ENCODE measurements at places on chromosomes 1 and 21.
A peak's percentile ranks its signal among the peaks of the same experiment; 100 is the strongest.

- no peak for DNase-seq
Observed at GRCh38 chr1:37021502-37021901, 12.8 kb downstream of the GRIK3 start.

GRCh38 chr1:30599721-30600120 is 123.7 kb downstream of the MATN1 start:
- no peak for DNase-seq

DNA sequence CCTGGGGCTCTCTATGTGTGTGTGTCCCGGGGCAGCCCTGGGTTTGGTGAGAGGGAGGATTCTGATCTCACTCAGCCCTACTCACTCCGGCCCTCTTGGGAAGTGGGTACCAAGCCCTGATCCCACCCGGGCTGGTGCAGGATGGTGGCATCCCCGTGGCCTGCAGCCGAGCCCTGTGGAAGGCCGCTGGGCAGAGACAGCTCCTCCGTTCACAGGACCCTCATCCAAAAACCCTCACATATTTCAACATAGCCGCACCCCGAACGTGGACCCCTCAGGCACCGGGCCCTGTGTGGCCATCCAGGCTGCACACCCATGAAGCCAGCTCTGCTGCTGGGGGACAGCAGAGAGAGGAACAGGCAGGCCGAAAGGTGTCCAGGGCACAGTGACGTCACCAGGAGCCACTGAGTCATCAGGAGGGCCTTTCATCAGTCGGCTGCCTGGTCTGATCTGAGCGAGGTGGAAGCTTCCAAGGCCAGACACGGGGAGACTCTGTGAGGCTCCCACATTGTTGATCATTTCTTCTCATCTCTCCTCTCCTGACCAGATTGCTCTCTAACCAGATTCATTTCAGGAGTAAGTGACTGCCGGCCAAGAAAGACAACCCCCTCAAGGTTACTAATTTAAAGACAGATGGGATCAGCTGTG is 16.2 kb upstream of the GPR157 start:
- no peak for DNase-seq

DNA sequence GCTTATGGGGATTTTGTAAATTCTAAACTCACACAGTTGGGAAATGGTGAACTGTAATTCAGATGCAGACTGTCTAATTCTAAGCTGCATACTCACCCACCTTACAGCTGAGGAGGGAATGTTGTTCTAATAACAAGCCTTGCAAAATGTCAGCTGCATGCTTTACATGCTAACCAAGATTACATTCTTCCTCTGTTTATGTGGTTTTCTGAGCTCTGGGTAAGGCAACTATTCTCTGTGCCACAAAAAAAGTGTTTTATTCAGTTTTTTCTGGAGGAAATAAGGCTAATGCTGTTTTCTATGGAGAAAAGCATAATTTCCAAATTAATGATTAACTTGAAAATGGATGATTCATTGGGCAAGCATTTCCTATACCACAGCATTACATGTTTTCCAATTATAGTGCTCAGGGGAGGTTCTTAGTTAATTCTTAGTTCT is 64.9 kb downstream of the RGS13 start:
- DNase-seq = no peak

- no peak for DNase-seq
Observed at GRCh38 chr1:203055161-203055799, 29.0 kb downstream of the PPFIA4 start.

DNA sequence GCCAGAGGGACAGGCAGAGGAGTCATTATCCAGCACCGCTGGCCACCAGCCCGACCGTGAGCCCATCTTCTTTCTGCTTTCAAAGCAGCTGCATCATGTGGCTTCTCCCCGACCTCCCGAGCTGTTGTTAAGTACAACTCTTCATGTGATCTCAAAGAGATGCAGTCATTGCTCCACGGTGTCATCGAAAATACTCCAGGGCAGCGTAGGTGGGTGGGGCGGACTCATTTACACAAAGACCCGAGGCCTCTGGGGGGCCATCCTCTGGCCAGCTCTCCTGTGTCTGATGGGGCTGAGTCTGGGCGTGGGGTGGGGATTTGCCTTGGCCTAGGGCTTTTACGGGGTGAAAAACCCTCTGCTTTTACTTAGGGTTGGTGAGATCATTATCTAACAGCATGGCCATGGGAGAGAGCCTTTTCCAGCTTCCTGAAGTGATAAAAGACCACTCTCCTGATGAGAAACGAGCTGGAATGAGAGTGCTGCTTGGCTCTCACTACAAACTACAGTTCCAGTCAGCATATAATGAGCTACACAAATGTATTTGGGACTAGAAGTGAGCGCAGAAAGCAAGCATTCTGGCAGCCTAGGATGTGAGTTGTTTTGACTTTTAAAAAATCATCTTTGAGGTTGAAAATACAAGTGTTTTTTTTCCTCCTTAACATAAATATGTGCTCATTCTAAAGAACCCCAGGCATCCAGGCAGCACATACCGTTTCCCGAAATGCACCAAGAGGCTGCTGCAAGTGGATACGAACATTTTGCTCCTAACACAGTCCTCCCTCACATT is 165.0 kb downstream of the RHOU start:
- no peak for DNase-seq

GRCh38 chr1:168057921-168058320 is 78.8 kb downstream of the GPR161 start:
- no peak for DNase-seq

DNA sequence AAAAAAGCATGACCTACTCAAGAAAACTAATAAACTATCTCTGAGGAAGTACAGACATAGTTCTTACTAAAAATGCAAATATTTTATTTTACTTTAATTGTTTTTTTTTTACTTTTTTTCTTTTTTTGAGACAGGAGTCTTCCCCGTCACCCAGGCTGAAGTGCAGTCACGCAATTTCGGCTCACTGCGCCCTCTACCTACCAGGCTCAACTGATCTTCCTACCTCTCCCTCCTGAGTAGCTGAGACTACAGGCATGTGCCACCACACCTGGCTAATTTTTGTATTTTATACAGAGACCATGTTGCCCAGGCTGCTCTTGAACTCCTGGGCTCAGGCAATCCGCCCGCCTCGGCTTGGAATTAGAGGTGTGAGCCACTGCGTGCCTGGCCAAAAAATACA is 1263.1 kb downstream of the KCNT2 start:
- no peak for DNase-seq

GRCh38 chr1:55445416-55445815 is 230.3 kb upstream of the USP24 start:
- DNase-seq = no peak

DNA sequence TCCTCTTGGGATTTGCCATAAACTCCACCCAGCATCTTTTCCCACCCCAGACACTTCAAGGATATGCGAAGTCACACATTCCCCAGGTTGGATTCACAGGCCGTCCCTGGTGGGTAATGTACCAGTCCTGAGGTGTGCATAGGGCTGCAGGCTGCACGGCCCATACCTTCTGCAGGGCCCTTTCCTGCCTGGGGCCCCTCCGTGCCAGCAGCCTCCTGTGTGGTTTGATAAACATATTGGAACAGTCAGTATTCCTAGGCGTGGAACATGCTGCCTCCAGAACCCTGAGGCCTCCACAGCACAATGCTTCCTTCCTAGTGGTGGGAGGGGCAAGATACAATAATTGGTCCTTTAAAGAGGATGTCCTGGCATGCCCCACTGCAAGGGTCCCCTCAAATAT is 26.6 kb downstream of the IL10RB start:
- no peak for DNase-seq

DNA sequence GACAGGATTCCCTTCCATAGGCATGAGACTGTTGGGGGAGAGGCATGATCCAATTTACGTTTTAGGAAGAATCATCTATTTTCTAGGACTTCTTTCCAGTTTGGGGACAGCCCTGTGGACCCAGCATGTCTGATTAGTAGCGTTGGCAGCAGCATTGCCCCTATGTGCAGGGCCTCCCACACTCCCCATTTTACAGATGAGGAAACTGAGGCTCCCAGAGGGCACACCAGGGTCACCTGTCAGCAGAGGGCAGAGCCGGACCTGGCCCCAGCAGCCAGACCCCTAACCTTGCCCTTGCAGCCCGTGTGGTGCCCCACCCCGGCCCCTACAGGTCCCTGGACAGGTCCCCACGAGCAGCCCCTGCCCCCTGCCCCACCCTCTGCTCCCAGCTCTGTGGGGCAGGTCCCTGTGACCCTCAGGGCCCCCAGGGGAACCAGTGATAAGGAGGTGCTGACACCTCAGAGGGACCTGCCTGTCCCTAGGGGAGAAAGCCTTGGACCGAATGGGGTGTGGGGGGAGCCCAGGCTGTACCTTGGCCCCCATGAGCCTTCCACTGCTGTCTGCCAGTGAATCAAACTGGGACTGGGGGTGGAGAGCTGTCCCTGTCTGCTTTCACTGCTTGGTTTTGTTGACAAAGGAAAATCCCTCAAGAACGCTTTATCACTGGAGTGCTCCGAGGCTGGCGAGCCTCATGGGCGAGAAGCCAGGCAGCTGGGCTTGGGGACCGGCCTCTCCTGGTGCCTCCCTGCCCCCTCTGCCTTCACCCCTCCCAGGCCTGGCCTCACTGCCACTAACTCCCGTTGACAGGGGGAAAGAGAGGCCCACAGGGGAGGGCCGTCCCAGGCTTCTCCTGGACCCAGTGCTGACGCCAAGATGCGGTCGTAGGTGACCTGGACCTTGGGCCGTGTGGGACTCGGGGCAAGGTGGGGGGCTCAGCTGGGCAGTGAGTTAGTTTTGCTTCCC is 39.4 kb upstream of the CCDC27 start:
- DNase-seq = no peak

- DNase-seq = no peak
Observed at GRCh38 chr1:10665930-10666850, 130.3 kb downstream of the CASZ1 start.

DNA sequence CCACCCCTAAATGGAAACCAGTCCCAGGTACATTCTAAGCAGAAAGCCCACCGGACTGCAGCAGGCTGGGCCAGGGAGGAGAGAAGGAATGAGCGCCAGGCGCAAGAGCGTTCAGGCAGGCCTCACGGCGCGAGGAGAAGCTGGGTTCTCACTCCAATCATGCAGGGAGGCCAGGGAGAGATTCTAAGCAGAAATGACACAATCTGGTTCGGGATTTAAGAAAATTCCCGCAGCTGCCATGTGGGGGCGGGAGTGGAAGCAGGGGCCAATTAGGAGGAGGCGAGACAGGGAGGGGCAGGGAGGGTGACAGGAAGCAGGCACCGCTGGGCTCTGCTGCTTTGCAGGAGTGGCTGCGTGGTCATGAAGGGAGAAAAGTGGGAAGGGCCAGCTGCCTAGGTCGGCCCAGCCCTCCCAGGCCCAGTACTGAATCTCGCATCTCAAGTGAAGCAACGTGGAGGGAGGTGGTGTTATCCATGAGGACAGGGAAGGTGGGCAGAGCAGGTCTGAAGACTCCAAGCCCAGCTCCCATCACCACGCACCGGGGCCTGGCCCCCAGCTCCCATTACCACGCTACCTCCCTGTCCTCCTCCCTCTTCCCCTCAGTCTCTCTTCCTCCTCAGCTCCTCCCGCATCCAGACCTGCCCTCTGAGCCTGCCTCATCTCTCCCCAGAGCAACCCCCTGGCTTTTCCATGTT is 11.8 kb downstream of the NPHP4 start:
- DNase-seq = peak; percentile 45

GRCh38 chr1:42992054-42992571 is 33.4 kb upstream of the SLC2A1 start:
- no peak for DNase-seq

- no peak for DNase-seq
Observed at GRCh38 chr1:74780594-74780993, 47.6 kb downstream of the TYW3 start.

DNA sequence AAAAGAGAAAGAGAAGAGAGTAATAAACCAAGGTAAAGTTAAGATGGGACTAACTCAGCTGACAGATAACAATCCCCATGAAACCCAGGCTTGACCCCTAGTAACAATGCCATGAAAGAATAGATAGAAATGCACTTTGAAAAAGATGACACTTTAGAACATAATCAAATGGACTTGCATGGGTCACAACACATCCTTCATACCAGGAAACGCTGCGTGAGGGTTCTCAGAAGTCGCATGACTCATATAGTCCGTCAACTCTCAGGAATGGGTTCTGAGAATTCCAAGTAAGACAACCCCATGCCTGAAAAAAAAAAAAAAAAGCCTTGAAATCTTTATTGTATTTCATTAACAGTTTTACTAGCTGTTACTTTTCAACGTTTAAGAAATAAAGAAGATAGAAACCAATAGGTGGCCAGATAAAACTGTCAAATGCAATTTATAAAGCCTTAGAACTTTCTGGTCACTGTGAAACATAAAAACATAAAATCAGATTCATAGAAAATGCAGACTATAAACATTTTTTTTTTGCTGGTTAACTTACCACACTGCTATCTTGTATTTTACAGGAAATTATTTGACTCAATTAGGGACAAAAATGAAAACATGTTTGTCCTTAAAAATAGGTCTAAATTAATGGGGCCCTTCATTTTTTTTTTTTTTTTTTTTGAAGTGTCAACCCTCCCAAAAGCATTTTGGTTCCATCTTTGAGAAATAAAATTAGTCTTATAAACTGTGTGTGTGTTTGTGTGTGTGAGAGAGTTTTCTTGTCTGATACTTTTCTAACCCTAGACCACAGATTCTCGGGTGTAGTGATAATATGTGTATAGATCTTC is 202.1 kb downstream of the NCAM2 start:
- DNase-seq = peak; percentile 61

- peak; percentile 92 for DNase-seq
Observed at GRCh38 chr1:114670083-114671010, 498 bp upstream of the DENND2C start.

- DNase-seq = no peak
Observed at GRCh38 chr1:160362168-160362957, 4.5 kb upstream of the NHLH1 start.

- no peak for DNase-seq
Observed at GRCh38 chr1:48776393-48777218, at the start of gene BEND5. TSS of gene BEND5 (minus strand) at chr1:48776891. CDS start at chr1:48776831, 60 bp downstream.

DNA sequence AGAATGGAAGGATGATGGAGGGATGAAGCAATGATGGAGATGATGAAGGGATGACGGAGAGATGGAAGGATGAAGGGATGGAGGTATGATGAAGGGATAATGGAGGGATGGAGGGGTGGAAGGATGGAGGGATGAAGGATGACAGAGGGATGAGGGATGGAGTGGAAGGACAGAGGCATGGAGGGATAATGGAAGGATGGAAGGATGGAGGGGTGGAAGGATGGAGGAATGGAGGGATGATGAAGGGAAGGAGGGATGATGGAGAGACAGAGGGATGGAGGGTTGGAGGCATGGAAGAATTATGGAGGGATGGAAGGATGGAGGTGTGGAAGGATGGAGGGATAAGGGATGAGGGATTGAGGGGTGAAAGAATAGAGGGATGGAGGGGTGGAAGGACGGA is 62.8 kb downstream of the KCNAB2 start:
- DNase-seq = no peak

DNA sequence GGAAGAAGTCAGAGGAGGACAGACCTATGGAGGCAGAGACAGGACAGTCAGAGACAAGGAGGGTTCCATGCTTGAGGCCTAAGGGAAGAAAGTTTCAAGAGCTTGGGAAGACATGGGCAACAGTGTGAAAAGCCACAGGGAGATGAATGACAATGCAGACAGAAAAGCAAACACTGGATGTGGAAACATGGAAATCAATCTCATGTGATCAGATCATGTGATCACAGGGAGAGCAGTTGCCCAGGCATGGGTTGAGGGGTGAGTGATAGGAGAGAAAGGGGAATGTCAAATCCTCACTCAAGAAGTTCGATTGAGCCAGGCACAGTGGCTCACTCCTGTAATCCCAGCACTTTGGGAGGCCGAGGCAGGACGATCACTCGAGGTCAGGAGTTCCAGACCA is 17.2 kb downstream of the PTAFR start:
- DNase-seq = no peak

- DNase-seq = no peak
Observed at GRCh38 chr1:201686714-201687455, 142.1 kb upstream of the IPO9 start.

All from RWPE2 (cell line).